ENCODE measurements at places on chromosomes 1 and 21. TPM values are rescaled to one million over a fixed set of nuclear protein-coding genes. Genes with fewer than 3 reads are reported as not detected.

OR2T12 gene
- not detected for total RNA-seq

NUF2 gene
- total RNA-seq = 1.2 TPM

GPR52 gene
- total RNA-seq = 2.9 TPM

FCGR2B gene
- not detected for total RNA-seq

CAMK2N1 gene
- 5.2 TPM for total RNA-seq

COX20 gene
- total RNA-seq = 44.2 TPM

RBM11 gene
- total RNA-seq = not detected

SIPA1L2 gene
- 16.4 TPM for total RNA-seq

VHLL gene
- total RNA-seq = not detected

MARK1 gene
- 1.3 TPM for total RNA-seq

BRINP3 gene
- total RNA-seq = 2.3 TPM

ZBED6 gene
- total RNA-seq = 30.5 TPM

CLIC6 gene
- 0.18 TPM for total RNA-seq

FCER1A gene
- not detected for total RNA-seq

SPRR2F gene
- total RNA-seq = not detected

HRNR gene
- total RNA-seq = not detected

RTCA gene
- 118 TPM for total RNA-seq

WNT3A gene
- total RNA-seq = not detected

EVA1C gene
- 17.8 TPM for total RNA-seq

LCE6A gene
- total RNA-seq = not detected

S100A9 gene
- not detected for total RNA-seq

HIVEP3 gene
- 1.1 TPM for total RNA-seq

KCNH1 gene
- not detected for total RNA-seq

LRRC7 gene
- total RNA-seq = not detected

C1orf94 gene
- not detected for total RNA-seq

VSIG8 gene
- total RNA-seq = not detected

ANKRD65 gene
- 2.4 TPM for total RNA-seq

LCE1E gene
- not detected for total RNA-seq

PRMT6 gene
- total RNA-seq = 18.3 TPM

SLC30A10 gene
- not detected for total RNA-seq

ACTN2 gene
- total RNA-seq = 0.18 TPM

CLIC4 gene
- 571 TPM for total RNA-seq

FAM229A gene
- total RNA-seq = 1.6 TPM

OR2M3 gene
- total RNA-seq = not detected

TMEM200B gene
- 9.5 TPM for total RNA-seq

SLC45A1 gene
- 2.0 TPM for total RNA-seq

CA14 gene
- not detected for total RNA-seq
